ENCODE measurements at places on chromosomes 16 and 17. TPM values are rescaled to one million over a fixed set of nuclear protein-coding genes. Genes with fewer than 3 reads are reported as not detected.

HYDIN gene
- total RNA-seq, result under 0.01 TPM

GRCh38 chr16:1078579-1079021, 6.1 kb downstream of the SSTR5 start:
- DNase-seq, result peak; percentile 15

DNA sequence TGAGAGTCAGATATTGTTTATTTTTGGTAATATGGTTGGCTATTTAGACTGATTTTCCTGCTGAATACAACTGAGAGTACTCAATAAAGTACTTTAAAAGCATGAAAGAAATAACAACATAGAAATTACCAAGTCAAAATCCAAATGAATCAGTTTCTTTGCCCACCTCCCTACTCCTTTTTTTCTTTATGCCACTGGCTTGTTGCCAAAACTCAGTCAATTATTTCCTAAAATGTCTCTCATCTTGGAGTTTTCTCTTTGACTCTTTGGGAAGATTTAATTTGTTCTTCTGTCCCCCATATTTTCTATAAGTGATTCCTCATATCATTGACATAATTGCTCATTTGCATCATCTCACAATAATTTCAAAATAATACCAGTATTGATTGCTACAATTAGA, 2.6 kb upstream of the OMG start:
- DNase-seq, result no peak

CMTM2 gene
- not detected for total RNA-seq

GRCh38 chr16:21989133-21989532, 11.8 kb downstream of the PDZD9 start:
- DNase-seq, result no peak

GRCh38 chr17:76179496-76180467, 38.7 kb upstream of the FOXJ1 start:
- DNase-seq, result no peak

PDK2 gene
- total RNA-seq, result 19.2 TPM

- DNase-seq, result no peak
Measured at GRCh38 chr16:3645504-3646347, 8.8 kb upstream of the DNASE1 start.

DNA sequence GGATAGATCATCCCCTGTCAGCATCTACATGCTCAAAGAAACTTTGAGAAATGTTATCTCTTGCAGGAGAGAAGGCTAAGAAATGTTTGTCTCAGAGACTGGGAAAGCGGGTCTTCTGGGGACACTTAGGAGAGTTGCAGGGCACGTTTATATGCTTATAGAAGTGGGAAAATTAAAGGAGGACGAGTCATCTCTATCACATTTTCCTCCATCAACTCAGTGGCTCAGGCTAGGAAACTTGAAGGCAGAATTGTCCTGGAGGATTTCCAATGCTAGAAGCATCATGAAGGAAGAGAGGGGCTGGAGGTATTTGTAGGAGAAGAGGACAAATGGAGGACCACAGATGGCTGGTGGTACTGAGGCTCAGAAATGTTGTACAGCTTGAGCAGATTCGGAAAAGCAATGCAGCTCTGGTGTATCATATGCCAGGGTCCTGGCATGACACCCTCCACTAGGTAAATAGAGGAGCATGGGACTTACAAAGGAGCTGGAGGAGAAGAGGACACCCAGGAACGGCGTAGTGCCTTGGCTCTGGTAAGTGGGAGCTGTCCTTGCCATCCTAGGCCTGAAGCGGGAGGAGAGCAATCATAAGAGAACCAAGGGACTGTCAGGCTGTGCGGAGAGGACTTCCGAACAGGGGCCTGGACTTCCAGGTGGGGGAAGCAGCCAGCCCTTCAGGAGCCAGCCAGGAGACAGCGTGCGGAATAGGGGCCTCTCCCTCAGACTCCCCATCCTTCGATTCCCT, 4.5 kb upstream of the HS3ST3B1 start:
- no peak for DNase-seq

RNF43 gene
- total RNA-seq, result not detected

GRCh38 chr16:11667221-11667823, 933 bp upstream of the SNN start:
- DNase-seq, result no peak

PERCC1 gene
- not detected for total RNA-seq
